ENCODE measurements at places on chromosomes 12 and 14. TPM values are rescaled to one million over a fixed set of nuclear protein-coding genes. Genes with fewer than 3 reads are reported as not detected.
A peak's percentile ranks its signal among the peaks of the same experiment; 100 is the strongest.

The CLEC9A gene
- total RNA-seq: not detected

DNA sequence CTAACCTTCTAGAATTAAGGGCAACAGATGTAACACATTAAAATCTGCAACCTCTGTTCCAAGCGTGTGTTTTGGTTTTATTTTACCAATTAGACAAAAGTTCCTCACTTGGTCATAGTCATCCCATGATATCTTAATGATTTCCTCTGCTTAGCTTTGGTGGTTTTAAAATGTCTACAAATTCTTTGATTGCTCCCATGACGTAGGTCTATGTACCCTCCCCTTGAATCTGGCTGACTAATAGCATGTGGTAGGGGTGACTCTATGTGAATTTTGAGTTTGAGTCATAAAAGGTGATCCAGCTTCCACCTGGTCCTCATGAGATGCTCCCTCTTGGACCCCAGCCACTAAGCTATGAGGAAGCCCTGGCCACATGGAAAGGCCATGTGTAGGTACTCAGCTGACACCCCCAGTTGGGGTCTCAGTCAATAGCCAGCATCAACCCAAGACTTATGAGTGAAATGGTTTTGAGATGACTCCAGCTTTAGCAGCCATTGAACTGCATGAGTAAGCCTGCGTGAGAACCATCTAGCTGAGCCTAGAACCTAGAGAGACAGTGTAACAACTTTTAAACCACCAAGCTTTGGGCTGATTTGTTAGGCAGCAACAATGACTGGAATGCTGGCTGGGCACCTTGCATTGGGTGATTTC is 247.1 kb downstream of the MSRB3 start:
- no peak overlapping the region for H3K27ac ChIP-seq
- no peak for DNase-seq
- H3K4me3 ChIP-seq: no peak overlapping the region
- H3K36me3 ChIP-seq: no peaks in the 10 kb centered on the region
- H3K27me3 ChIP-seq: no peaks in the 10 kb centered on the region
- no peaks in the 10 kb centered on the region for H3K4me1 ChIP-seq

- DNase-seq: no peak
- peaks cover 19% of the 10 kb centered on the region for H3K4me1 ChIP-seq
- no peak overlapping the region for H3K4me3 ChIP-seq
- peaks cover 7% of the 10 kb centered on the region for H3K36me3 ChIP-seq
- no peaks in the 10 kb centered on the region for H3K27me3 ChIP-seq
These were observed 4.1 kb downstream of the FGD6 start for GRCh38 chr12:95213119-95213518.

DNA sequence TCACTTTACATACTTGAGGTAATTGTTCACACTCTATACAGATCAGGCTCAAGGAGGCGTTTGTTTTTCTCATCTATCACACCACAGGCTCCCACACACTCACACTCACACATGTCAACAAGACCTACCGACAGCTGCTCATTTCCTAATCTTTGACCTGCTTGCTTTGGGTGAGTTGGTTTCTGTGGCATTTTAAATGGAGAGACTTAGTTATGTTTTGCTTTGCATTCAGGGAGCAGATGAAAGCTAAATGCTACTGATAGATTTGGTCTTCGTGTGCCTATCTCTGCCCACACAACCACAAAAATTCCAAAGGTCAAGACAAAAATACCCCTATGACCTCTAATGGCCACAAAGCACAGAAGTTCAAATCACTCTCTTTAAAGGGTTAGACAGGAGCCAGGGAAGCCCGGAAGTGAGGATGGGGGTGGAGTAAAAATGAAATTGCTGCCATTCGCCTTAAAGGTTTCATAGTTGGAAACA is 203.5 kb upstream of the G2E3 start:
- no peak for DNase-seq
- no peaks in the 10 kb centered on the region for H3K36me3 ChIP-seq
- no peak overlapping the region for H3K4me3 ChIP-seq
- H3K27me3 ChIP-seq: no peaks in the 10 kb centered on the region
- H3K27ac ChIP-seq: no peak overlapping the region

DNA sequence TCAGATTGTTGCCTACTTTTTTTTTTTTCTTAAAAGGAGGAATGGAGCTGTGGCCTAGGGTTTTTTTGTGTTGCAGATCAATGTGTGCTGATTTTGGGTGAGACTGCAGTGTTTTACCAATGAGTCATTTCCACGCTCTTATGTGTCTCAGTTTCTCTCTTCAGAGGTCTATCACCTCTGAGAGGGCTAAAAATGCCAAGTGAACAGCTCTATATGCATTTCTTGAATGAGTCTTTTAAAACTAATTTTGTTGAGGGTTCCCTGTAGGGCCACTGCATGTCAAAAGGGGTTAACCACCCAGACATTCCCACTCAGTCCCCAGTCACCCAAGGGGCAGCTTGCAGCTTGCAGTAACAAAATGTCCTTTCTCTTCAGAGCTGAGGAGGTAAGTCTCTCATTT is 24.3 kb upstream of the GLIPR1L2 start:
- H3K27me3 ChIP-seq: no peaks in the 10 kb centered on the region
- peaks cover 1% of the 10 kb centered on the region for H3K4me1 ChIP-seq
- no peak overlapping the region for H3K27ac ChIP-seq
- H3K36me3 ChIP-seq: no peaks in the 10 kb centered on the region
- H3K4me3 ChIP-seq: no peak overlapping the region

DNA sequence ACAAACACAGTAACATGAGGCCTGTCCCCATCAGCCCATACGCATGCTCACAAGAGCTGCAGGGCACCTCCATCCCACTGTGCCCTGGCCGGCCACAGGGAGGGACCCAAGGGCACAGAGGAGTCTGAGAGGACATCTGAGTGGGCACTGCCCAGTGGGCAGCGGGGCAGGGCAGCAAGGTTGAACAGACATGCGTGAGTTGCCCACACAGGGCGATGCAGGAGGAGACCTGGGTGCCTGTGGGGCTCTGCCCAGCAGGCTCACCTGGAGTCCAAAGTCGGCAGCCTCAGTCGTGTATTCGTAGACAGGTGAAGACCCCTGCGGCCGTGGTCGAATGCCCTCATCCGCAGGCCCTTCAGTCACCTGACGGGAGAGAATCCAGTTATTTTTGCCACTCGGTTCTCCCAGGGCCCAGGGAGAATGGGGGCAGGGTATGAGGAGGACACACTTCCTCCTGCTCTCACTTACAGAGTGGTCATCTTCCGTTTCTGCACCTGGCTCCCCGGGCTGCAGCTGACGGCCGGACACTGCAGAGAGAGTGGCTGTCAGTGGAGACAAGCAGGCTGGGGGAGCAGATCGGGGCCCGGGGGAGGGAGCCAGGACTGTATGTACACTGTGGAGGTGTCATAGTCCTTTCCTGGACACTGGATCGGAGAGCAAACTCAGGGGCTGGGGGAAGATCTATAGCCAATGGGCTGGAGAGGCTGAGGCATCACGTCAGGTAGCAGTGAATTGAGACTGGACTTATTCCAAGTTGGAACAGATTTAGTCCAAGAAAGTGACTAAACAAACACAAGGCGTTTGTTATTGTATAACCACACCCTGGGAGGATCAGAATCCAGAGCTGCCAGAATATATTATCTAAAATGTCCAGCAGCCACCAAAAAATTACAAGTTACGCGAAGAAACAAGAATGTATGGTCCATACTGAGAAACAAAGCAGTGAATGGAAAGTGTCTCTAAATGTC is 20.7 kb downstream of the AHNAK2 start:
- H3K4me1 ChIP-seq: no peaks in the 10 kb centered on the region
- peaks cover 9% of the 10 kb centered on the region for H3K27me3 ChIP-seq
- H3K4me3 ChIP-seq: no peak overlapping the region
- no peaks in the 10 kb centered on the region for H3K36me3 ChIP-seq
- no peak overlapping the region for H3K27ac ChIP-seq

DNA sequence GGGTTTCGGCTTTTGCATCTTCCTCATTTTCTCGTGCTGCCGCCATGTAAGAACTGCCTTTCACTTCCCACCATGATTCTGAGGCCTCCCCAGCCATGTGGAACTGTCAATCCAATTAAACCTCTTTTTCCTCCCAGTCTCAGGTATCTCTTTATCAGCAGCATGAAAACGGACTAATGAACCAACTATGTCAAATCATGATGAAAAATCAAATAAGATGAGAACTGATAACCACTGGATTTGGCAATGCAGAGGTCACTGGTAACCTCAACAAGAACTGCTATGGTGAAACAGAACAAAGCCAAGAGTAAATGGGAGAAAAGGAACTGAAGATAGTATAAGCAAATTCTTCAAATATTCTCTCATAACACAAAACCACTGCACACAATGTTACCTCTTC is 6.0 kb downstream of the EML5 start:
- H3K27ac ChIP-seq: no peak overlapping the region
- no peak overlapping the region for H3K4me3 ChIP-seq
- H3K27me3 ChIP-seq: peaks cover 4% of the 10 kb centered on the region
- no peak for DNase-seq
- H3K36me3 ChIP-seq: peaks cover 15% of the 10 kb centered on the region

- H3K4me3 ChIP-seq: no peak overlapping the region
- no peak for DNase-seq
- peaks cover 35% of the 10 kb centered on the region for H3K27me3 ChIP-seq
- no peaks in the 10 kb centered on the region for H3K36me3 ChIP-seq
- no peak overlapping the region for H3K27ac ChIP-seq
These were observed 3.4 kb downstream of the PLEKHG3 start for GRCh38 chr14:64707661-64708060.

The TAS2R14 gene
- 3.1 TPM for total RNA-seq

DNA sequence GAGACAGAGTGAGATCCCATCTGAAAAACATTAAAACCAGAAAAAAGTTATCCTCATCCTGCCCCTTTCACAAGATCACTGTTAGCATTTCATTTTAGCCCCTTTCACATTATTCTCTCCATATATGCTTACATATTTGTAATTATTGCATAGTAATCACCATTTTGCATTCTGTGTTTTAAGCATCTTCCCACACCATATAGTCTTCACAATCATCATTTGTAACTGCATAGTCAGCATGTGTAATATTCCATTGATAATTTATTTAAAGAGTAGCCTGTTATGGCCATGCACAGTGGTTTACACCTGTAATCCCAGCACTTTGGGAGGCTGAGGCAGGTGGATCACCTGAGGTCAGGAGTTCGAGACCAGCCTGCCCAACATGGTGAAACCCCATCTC is 11.8 kb downstream of the PAPLN start:
- peaks cover 36% of the 10 kb centered on the region for H3K4me1 ChIP-seq
- DNase-seq: no peak
- H3K4me3 ChIP-seq: no peak overlapping the region
- H3K36me3 ChIP-seq: no peaks in the 10 kb centered on the region
- no peak overlapping the region for H3K27ac ChIP-seq

DNA sequence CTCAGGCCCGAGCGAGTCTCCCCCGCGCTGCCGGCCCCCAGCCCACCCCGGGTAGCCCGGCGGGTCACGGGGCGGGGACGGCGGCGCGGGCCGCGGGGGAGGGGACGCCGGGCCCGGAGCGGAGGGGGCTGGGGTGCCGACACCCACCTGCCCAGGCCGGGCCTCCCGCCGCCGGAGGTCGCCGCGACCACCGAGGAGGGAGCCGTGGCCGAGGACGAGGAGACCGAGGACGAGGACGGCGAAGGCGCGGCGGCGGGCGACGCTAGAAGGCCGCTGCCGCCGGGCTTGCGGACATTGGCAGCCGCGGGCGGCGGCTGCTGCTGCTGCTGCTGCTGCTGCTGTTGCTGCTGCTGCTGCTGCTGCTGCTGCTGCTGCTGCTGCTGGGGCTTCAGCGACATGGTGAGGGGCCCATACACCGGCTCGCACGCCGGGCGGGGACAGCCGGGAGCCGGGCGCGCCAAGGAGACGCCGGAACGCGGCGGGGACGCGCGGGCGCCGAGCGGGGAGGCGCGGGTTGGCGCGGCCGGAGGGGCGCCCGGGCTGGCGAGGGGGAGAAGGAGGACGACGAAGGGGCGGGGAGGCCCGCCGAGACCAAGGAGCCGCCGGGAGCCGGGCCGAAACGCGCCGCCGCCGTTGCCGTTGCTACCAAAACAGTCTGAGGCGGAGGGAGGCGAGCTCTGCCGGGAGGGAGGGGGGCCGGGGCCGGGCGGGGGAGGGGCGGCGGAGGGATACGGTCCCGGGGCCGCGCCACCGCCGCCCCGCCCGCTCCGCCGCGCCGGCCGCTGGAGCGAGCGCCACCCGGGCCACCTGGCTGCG is at the start of gene ATXN2:
Gene ATXN2 (minus strand): TSS at position 679 of the 816 bp plus-strand sequence. CDS start 281 bp downstream, at position 398.
- H3K27me3 ChIP-seq: no peaks in the 10 kb centered on the region
- peak within 1 kb of the TSS; percentile 89 for H3K4me3 ChIP-seq
- H3K27ac ChIP-seq: peak within 1 kb of the TSS; percentile 88
- H3K4me1 ChIP-seq: peaks cover 32% of the 10 kb centered on the region
- DNase-seq: peak; percentile 42
- H3K36me3 ChIP-seq: peaks cover 12% of the 10 kb centered on the region

The RD3L gene
- total RNA-seq: not detected

The B4GALNT3 gene
- total RNA-seq: 0.17 TPM

GRCh38 chr12:49529414-49529813 is 9.4 kb upstream of the KCNH3 start:
- no peak overlapping the region for H3K27ac ChIP-seq
- peaks cover 24% of the 10 kb centered on the region for H3K36me3 ChIP-seq
- H3K4me1 ChIP-seq: peaks cover 3% of the 10 kb centered on the region
- DNase-seq: no peak

DNA sequence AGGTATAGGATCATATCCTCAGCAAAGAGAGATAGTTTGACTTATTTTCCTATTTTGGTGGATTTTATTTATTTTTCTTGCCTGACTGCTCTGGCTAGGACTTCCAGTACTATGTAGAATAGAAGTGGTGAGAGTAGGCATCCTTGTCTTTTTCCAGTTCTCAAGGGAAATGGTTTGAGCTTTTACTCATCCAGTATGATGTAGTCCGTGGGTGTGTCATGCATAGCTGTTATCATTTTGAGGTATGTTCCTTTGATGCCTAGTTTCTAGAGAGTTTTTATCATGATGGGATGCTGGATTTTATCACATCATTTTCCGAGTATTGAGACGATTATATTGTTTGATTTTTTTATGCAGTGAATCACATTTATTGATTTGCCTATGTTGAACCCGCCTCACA is 97.2 kb downstream of the MGAT4C start:
- H3K36me3 ChIP-seq: no peaks in the 10 kb centered on the region
- H3K4me3 ChIP-seq: no peak overlapping the region
- no peaks in the 10 kb centered on the region for H3K27me3 ChIP-seq
- H3K4me1 ChIP-seq: no peaks in the 10 kb centered on the region

The GNPTAB gene
- total RNA-seq: 41.8 TPM

GRCh38 chr14:84361476-84361875 is 1168.5 kb upstream of the FLRT2 start:
- no peaks in the 10 kb centered on the region for H3K36me3 ChIP-seq
- no peaks in the 10 kb centered on the region for H3K27me3 ChIP-seq
- H3K27ac ChIP-seq: no peak overlapping the region
- no peak for DNase-seq
- no peaks in the 10 kb centered on the region for H3K4me1 ChIP-seq

DNA sequence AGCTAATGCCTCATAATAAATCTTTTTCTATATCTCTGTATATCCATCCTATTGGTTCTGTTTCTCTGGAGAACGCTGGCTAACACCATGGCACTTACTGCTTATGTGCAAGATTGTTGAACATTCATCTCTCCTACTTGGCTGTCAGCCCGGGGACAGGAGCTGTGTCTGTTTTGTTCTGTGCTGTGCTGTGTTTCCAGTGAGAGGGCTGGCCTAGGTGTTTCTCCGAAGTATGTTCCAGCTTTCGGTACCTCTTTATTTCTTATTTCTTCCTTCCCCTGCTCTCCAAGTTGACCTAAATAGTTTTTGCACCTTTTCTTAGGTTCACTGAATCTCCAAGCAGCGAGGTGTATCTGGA is 18.8 kb upstream of the NR4A1 start:
- H3K27me3 ChIP-seq: no peaks in the 10 kb centered on the region
- DNase-seq: no peak
- H3K4me1 ChIP-seq: peaks cover 44% of the 10 kb centered on the region

The TMEM52B gene
- not detected for total RNA-seq

The DNAJC22 gene
- not detected for total RNA-seq
